ENCODE measurements at places on chromosomes 5 and 9.

DNA sequence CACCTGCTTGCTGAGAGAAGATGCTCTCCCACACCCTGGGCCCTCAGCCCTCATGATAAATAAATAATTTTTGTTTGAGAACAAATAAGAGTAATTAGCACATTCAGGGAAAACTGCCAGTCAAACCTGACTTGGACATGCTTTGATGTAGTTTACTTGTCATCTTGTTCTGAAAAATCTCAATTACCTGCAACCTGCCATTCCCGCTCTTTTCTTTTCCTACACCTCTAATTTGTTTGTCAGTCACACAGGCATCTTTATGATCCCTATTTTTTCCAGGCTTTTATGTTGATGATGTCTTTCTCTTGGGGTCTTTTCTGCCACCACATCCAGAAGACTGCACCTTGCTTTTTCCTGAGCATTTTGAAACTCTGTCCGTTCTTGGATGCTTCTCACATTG lies 28.6 kb upstream of the TGFBI start:
- no peak for DNase-seq

- no peak for DNase-seq
These were observed 84.5 kb downstream of the PRRT1B start for GRCh38 chr9:131629825-131630204.

GRCh38 chr5:158272409-158272808 lies 413.5 kb upstream of the CLINT1 start:
- DNase-seq = no peak

- no peak for DNase-seq
These were observed 34.4 kb downstream of the COL23A1 start for GRCh38 chr5:178555771-178556211.

GRCh38 chr5:40958811-40959210 lies 49.5 kb downstream of the C7 start:
- DNase-seq = no peak

GRCh38 chr9:95874303-95874988 lies 1.0 kb upstream of the ERCC6L2 start:
- DNase-seq = no peak

- DNase-seq = no peak
These were observed 79.0 kb upstream of the ZNF608 start for GRCh38 chr5:124825250-124825982.

DNA sequence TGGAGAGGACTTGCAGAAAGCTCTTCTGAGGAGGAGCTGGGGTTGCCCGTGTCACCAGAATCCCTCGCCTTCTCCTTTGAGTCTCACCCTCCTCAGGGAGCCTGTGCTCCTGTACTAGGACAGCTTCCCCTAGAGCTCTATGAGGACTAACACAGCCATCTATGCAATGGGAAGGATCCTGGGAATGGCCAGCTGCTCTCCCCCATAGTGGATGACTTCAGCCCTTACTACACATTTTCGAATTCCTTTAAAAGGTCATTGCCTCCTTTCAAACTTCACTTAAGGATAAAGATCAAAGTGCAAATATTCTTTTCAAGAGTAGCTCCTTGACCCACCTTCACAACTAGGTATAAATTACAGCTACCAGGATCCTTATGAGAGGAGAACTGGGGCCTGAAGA lies 55.1 kb downstream of the PRDM6 start:
- no peak for DNase-seq

DNA sequence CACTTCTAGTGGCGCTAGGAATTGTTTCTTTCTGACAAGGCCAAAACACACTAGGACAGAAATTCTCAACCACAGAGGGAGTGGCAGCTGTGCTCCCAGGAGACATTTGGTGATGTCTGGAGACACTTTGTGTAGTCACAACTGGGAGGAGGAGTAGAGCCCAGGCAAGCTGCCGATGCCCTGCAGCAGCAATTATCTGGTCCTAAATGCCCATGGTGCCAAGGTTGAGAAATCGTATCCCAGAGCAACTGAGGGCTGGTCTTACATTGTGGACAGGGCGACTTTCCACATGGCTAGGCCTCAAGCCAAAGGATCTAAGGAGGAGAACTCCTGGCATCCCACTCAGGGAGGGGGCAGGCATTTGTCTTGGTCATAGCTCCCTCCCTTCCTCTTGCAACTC lies 259.9 kb downstream of the GADD45G start:
- DNase-seq = no peak

DNA sequence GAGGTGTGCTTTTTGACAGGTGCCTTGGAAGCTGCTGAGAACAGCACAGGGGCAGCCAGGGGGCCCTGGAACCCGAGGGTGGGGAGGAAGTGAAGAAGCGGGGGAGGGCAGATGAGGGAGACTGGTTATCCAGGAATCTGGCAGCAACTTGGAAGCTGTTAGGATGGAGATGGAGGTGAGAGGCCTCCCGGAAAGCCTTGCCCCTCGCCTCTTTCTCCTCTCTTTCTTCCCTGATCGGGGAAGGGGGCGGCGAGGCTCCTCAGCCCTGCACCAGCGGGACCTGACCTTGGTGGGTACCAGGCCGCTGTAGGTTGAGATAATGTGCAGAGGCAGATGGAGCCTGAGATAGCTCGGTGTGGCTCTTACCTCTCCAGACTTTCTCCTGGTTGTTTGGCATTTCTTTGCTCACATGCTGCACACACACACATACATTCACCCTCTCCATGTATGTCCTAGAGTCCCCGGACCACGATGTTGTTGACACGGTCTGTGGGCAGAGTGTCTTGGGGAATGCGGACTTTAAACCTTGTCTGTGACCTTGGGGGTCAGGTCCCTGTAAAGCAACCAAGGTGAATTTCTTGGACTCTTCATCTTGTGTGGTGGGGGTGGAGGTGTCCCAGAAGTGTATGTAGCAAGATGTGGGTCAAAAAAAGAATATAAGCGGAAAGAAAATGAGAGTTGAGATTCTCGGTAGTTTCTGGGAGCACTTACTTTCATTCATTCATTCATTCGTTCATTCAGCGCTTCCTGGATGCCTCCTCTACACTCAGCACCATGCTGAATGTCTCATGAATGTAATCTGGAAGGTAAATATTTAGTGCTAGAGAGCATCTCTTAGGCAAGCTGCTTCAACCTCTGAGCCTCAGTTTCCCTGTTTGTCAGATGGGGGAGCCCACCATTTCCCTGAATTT lies 1.6 kb downstream of the WWC1 start:
- no peak for DNase-seq

- no peak for DNase-seq
These were observed 45.9 kb downstream of the SEMA6A start for GRCh38 chr5:116528519-116529234.

DNA sequence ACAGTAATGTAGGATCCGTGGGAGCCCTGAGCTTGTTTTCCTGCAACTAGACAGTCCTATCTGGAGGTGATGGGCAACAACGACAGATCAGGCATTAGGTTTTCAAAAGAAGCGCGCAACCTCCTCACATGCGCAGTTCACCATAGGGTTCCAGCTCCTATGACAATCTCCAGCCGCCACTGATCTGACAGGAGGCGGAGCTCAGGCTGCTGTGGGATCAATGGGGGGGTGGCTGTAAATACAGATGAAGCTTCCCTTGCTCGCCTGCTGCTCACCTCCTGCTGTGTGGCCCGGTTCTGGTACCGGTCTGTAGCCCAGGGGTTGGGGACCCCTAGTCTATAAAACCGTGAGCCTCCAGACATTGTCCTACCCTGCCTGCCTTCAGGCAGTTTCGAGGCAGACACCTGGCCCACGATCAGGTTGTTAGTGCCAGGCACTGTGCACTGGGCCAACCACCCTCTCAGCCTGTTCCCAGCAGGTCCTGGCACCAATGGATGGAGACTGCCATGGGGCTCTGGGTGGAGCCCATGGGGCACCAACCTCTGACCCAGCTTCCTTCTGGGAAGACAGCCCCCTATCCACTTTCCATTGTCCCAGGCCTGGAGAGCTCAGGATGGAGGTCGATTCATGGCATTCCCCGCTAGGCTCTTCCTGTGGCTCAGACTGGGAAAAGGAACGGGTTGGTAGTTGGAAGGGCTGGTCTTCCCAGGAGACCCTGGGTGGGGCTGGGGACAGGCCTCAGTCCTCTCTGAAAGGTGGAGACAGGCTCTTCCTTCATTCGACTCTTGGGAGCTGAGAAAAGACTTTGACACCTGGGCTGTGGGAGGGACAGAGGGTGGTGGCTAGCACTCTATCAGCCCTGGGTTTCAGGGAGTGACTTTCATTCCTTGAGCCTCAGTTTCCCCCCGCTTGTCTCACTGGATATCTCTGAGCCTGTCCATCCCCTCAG lies 1.7 kb downstream of the ENDOG start:
- no peak for DNase-seq

DNA sequence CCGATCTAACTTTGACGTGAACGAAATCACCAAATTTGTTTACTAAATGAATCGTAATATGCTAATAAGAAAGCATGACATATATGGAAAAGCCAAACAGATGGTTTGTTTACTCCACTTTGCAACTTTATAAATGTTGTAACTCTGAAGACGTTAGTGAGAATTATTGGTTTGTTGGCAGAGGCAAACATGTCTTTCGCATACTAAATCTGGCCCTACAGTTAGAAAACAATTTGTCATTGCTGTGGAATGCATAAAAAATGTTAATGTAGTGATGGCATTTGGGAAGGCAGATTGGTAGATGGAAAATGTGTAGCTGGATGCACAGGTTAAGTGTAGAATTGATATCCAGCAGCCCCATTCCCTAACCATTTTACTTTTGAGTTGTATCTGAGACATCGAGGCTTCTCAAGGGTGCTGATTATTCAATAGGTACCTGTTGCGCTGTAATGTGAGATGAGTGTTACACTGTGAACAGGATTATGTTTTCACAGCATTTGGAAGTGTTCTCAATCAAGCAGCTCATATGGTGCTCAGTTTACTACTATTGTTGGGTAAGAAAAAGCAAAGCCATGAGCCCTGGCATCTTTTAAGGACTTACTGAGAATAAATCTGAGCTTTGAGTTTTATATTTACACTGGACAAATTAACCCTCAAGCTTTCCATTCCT lies 444.8 kb downstream of the BNC2 start:
- no peak for DNase-seq

DNA sequence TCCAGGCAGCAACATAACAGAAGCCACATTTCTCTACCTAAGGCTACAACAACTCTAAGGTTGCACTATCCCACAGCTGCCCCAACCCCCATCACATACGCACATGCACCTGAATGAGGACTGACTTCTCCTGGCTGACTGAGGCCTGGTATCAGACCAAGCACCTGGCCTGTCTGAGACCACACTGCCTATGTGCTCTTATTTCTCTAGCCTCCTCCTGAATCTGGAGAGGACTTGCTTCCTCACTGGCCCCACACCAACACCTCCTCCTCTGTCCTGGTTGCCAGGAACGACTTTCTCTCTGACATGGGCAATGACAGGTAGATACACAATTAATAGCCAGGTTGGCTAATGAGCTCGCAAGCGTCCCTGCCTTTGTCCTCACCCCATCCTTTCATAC lies 14.9 kb upstream of the VDAC1 start:
- DNase-seq = no peak

GRCh38 chr9:5983042-5983441 lies 32.4 kb downstream of the RANBP6 start:
- no peak for DNase-seq

- DNase-seq = no peak
These were observed 110.4 kb upstream of the FAM174A start for GRCh38 chr5:100424787-100425186.

DNA sequence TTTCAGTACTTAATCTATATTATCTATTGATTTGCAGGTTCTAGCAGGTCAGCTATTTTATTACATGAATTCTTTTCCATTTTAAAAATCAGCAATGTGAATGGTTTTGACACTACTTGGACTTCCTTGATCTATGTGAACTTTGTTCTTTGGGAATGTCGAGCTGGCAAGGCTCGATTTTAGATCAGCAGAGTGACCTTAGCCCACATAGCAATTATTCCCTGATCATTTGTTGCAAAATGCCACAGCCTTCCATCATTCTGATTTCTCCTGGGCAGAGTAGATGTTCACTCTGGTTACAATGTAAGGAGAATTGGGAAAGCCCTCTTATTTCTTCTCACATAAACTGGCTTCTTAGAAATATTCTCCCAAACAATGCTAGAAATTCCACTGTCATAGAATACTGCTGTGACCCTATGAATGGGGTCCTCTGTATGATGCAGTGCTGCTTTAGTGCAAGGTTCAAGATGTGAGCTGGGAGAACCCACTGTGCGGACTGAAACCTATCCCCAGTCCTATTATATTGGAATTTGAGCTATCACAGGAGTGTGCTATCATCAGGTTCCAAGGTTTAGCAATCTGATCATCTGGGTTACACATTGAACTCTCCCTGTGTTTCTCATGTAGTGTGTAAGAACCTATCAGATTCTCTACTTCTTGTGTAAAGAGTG lies 15.7 kb upstream of the GDA start:
- DNase-seq = no peak

GRCh38 chr5:69167929-69168328 lies 979 bp downstream of the CCNB1 start:
- no peak for DNase-seq

- no peak for DNase-seq
These were observed 58.6 kb downstream of the TMC1 start for GRCh38 chr9:72579880-72580550.

DNA sequence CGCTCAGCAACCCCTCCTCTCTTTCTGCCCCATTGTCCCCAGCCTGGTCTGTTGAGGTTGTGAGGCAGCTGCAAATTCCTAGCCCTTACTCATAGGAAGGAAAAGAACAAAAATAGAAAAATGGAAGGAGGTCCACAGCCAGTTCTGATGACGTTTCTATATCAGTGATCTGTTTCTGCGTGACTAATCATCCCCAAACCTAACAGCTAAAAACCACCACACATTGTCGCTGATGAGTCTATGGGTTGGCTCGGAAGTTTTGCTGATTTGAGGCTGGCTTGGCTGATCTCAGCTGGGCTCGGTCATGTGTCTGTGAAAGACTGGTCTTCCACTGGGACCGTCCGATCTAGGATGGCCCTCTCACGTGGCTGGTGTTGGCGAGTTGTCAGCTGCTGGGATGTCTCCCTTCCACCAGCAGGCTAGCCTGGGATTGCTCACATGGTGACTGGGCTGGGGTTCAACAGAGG lies 200.6 kb upstream of the ZNF618 start:
- DNase-seq = no peak

GRCh38 chr9:35795695-35796094 lies 4.3 kb downstream of the NPR2 start:
- DNase-seq = no peak

GRCh38 chr5:37933576-37933975 lies 93.7 kb upstream of the GDNF start:
- no peak for DNase-seq

DNA sequence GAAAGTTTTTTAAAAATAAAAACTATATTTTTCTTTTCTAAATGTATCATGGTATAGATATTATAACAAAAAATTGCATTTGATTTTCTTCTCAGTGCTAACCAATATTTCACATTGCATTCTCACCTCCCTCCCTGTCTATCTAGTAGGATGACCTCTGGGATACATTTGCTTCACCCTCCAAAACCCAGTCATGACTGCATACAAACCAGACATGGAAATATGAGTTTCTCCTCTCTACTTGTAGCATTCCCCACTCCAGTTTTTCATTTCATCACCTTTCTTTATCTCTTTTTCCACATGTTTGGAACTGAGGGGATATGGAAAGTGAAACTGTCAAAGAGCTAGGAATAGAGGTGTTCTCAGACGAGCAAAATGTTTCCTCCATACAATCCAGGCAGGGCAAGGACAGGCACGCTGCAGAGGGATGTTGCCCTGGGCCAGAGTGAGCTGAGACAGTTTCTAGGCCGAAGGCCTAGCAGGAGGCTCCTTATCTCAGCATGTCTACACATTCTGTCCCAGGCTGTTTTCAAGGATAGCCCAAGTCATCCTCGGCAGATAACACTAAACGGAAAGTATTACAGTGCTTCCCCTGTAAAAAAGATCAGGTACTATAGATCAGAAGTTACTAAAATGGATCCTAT lies 46.7 kb downstream of the MEF2C start:
- no peak for DNase-seq

- no peak for DNase-seq
These were observed 29.9 kb upstream of the C7 start for GRCh38 chr5:40879163-40879942.
